Naive B cell (primary cell): ENCODE measurements at places on chromosomes 4 and X. TPM values are rescaled to one million over a fixed set of nuclear protein-coding genes. Genes with fewer than 3 reads are reported as not detected.

IRS4 gene
- polyA plus RNA-seq, result not detected

MMGT1 gene
- polyA plus RNA-seq, result 11.0 TPM

GIMD1 gene
- polyA plus RNA-seq, result not detected

RAB39B gene
- polyA plus RNA-seq, result 1.9 TPM

CCDC160 gene
- not detected for polyA plus RNA-seq

- peaks cover 13% of the 10 kb centered on the region for H3K4me1 ChIP-seq
- H3K27ac ChIP-seq, result peak within 1 kb of the TSS; percentile 71
- H3K36me3 ChIP-seq, result no peaks in the 10 kb centered on the region
These were observed at the start of gene TRPC3 for GRCh38 chr4:121951521-121952110. TSS of gene TRPC3 (minus strand) at chr4:121952060. CDS start at chr4:121951680, 380 bp downstream.

DNA sequence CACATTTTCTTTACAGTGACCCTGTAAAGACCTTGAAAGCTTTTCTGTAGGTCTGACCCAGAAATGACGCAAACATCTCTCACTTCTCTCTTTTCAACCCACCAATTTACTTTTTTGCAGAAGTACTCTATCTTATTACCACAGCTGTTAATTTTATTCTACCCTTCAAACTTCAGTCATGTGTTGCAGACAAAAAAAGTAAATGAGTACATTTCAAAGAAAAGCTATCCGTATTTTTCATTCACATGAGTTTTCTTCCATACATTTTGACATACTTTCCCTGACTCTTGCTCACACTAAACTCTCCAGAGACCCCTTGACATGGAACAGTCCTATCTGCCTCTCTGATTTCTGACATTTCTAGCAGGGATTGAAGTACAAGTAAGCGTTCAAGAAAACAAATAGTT, 51.7 kb downstream of the SLC7A11 start:
- H3K27ac ChIP-seq, result peak overlapping the region; percentile 86
- peaks cover 13% of the 10 kb centered on the region for H3K27me3 ChIP-seq

GRCh38 chrX:103276581-103277002, at the start of gene TCEAL5:
TSS of gene TCEAL5 (minus strand) at chrX:103276750. CDS start at chrX:103274563, 2,187 bp downstream.
- H3K27me3 ChIP-seq, result peaks cover 85% of the 10 kb centered on the region
- peak within 1 kb of the TSS; percentile 66 for H3K4me3 ChIP-seq
- no peak within 1 kb of the TSS for H3K27ac ChIP-seq
- H3K36me3 ChIP-seq, result peaks cover 8% of the 10 kb centered on the region
- DNase-seq, result peak; percentile 10

DNA sequence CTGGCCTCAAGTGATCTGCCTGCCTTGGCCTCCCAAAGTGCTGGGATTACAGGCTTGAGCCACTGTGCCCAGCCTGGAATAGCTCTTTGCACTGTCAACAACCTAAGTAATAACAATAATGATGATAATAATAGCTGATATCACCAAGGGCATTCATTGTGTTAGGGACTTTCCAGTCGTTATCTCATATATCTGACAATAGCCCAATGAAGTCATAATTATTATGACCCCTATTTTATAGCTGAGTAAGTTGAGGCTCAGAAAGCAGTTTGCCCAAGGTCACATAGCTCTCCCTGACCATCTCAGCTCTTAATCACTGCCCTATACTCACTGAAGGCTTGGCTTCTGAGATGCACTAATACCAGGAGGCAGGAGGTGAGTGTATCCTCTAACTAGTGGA, 18.7 kb upstream of the MAP7D3 start:
- H3K27me3 ChIP-seq, result no peaks in the 10 kb centered on the region
- no peaks in the 10 kb centered on the region for H3K36me3 ChIP-seq
- H3K27ac ChIP-seq, result no peak overlapping the region
- no peak overlapping the region for H3K4me3 ChIP-seq

GRCh38 chrX:16319929-16320328, 152.6 kb downstream of the MAGEB17 start:
- no peak for DNase-seq
- H3K36me3 ChIP-seq, result no peaks in the 10 kb centered on the region
- no peaks in the 10 kb centered on the region for H3K4me1 ChIP-seq
- H3K27me3 ChIP-seq, result peaks cover 30% of the 10 kb centered on the region
- no peak overlapping the region for H3K27ac ChIP-seq

DNA sequence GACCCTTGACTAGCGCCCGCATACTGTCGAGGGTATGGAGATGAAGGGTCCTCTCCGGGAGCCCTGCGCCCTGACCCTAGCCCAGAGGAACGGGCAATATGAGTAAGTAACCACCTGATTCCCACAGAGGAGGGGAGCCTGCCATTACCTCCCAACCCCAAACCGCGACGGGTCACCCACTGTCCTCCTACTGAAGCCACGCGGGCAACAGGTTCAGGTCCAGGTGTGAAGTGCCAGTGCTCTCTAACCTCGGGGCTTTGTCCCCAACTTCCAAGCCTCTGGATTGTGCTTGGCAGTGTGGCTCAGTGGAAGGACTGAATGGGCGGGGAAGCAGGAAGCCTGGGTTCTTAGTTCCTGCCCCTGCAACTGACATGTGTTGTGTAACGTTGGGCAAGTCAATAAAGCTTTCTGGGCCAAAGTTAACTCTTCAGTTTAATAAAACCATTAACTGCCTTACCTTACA, 694 bp downstream of the OCRL start:
- no peak for DNase-seq
- no peaks in the 10 kb centered on the region for H3K36me3 ChIP-seq
- H3K27ac ChIP-seq, result no peak overlapping the region
- peaks cover 3% of the 10 kb centered on the region for H3K4me1 ChIP-seq
- peaks cover 18% of the 10 kb centered on the region for H3K27me3 ChIP-seq
- peak overlapping the region; percentile 53 for H3K4me3 ChIP-seq

- no peaks in the 10 kb centered on the region for H3K4me1 ChIP-seq
- H3K27me3 ChIP-seq, result no peaks in the 10 kb centered on the region
- H3K36me3 ChIP-seq, result no peaks in the 10 kb centered on the region
- H3K27ac ChIP-seq, result no peak within 1 kb of the TSS
- DNase-seq, result no peak
- H3K4me3 ChIP-seq, result no peak within 1 kb of the TSS
These were observed at the start of gene MAGEB18 for GRCh38 chrX:26138274-26138673. TSS of gene MAGEB18 (plus strand) at chrX:26138343. CDS start at chrX:26138986, 643 bp downstream.

DNA sequence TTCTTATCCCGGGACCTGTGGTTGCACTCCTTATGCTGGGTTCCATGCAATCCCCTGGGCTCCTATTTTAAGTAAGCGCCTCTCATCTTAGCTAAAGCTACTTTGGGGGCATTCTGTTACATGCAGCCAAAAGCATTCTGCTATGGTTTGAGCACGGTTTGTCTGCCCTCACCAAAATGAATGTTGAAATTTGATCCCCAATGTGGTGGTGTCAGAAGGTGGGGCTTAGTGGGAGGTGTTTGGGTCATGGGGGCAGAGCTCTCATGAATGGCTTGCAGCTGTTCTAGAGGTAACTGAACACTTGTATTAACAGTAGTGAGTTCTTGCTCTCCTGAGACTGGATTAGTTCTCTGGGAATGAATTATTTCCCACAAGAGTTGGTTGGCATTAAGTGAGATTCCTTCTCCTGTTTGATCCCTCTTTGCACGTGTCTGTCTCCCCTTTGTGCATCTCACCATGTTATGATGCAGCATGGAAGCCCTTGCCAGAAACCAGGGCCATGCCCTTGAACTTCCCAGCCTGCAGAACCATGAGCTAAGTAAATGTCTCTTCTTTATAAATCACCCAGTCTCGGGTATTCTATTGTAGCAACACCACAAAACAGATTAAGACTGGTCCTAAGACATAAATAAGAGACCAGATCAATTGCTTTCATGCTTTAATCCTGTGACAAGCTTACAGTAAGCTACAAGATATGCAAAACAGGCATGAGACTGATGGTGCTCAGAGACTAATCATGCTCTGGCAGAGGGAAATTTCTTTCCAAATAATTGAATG, 141.8 kb downstream of the TSPAN5 start:
- no peak overlapping the region for H3K27ac ChIP-seq
- peaks cover 5% of the 10 kb centered on the region for H3K36me3 ChIP-seq
- H3K4me1 ChIP-seq, result peaks cover 31% of the 10 kb centered on the region
- H3K27me3 ChIP-seq, result no peaks in the 10 kb centered on the region
- H3K4me3 ChIP-seq, result no peak overlapping the region

- H3K27ac ChIP-seq, result no peak overlapping the region
- DNase-seq, result no peak
- no peak overlapping the region for H3K4me3 ChIP-seq
These were observed 10.8 kb upstream of the GAGE10 start for GRCh38 chrX:49292400-49293362.

- no peak overlapping the region for H3K27ac ChIP-seq
- no peaks in the 10 kb centered on the region for H3K4me1 ChIP-seq
- peaks cover 8% of the 10 kb centered on the region for H3K36me3 ChIP-seq
- DNase-seq, result no peak
These were observed 46.9 kb upstream of the GRXCR1 start for GRCh38 chr4:42845586-42845985.

DNA sequence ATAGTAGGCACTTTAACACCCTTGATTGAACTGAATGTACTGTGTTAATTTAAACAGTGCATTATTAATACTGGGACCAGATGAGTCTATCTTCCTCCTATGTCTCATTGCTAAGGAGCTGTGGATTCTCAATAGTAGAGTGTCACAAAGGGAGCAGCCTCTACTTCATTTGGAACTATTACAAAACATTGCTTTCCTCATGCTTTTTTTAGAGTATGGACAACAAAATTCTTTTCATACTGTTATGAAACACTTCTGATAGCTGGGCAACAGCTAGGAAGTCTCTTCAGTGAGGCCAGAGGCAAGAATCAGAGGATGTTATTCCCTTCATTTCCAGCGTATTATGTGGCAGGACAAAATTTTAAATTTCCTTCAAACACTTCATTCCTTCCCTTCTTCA, 160.8 kb downstream of the FBXO8 start:
- H3K36me3 ChIP-seq, result no peaks in the 10 kb centered on the region
- H3K27me3 ChIP-seq, result peaks cover 36% of the 10 kb centered on the region
- DNase-seq, result no peak
- no peak overlapping the region for H3K4me3 ChIP-seq
- H3K27ac ChIP-seq, result no peak overlapping the region
